Frontal cortex (tissue), 4 donors: ENCODE measurements at places on chromosomes 12 and 14.

GRCh38 chr12:26936559-26937442 lies 980 bp downstream of the INTS13 start:
- no peak for DNase-seq

DNA sequence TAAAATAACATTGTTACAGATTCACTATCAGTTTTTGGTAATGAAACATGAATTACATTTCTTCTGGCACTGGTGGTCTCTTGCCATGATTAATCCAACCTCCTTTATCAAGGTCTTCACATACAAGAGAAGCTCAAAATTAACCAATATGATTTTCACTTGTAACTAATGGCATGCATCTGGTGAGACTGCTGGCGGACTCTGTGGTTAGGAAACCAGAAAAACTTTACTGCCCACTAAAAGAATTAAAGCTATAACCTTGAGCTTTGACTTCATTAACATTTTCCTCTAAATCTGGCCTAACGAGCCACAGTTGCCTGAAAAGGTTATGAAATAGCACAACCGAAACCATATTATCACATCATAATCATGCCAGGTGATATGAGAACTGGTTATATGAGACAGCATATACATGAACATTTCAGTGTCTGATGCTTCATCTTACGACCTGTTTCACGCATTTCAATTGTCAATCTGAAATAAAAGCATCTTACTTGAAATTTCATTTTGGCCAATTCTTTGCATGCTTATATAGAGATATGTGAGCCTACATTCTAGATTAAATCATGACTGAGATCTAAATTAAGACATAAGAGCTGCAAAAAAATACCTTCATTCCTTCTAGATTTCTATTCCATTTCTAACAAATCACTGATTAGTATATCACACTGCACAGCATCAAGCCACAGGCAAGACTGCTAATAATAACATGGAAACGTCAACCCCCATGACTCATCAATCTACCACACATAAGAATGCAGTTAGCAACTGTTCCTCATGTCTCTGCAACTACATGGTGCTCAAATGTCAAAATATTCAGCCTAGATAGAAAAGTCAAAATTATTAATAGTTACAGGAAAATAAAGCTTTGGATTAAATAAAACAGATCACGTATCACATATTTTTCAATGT lies 89.3 kb downstream of the OSBPL8 start:
- DNase-seq = no peak

- DNase-seq = no peak
Measured at GRCh38 chr12:3592856-3593625, 102.0 kb downstream of the PRMT8 start.

GRCh38 chr14:49853572-49854375 lies 1.2 kb upstream of the NEMF start:
- peak; percentile 44 for DNase-seq

DNA sequence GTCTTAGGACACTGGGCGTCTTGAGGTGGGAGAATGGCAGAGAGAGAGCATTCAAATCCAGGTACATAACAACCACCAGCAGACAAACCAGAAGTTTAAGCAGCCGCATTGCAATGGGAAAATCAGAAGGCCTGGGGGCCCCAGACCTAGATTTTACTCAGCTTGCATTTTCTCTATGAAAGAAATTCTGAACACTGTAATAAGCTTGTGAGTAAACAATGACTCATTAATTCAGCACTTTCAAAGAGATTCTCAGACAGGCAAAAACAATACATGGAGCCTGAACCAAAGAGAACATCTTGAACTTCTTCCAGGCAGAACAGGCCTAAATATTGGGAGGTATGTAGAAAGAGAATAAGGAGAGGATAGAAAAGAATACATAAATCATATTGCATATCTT lies 69.8 kb upstream of the IFNG-AS1 start:
- DNase-seq = no peak

- DNase-seq = no peak
Measured at GRCh38 chr14:24182110-24182882, 6.3 kb downstream of the IPO4 start.

- DNase-seq = no peak
Measured at GRCh38 chr14:64265222-64265621, 28.9 kb downstream of the ESR2 start.

- DNase-seq = no peak
Measured at GRCh38 chr14:46488374-46488773, 163.2 kb downstream of the RPL10L start.

- no peak for DNase-seq
Measured at GRCh38 chr14:74492776-74493342, at the start of gene NPC2. Gene NPC2, minus strand, starts transcription at chr14:74493305. Its CDS starts 31 bp downstream, at chr14:74493274.

GRCh38 chr12:3044141-3044630 lies 33.0 kb upstream of the TSPAN9 start:
- no peak for DNase-seq

- DNase-seq = peak; percentile 2
Measured at GRCh38 chr12:80186727-80187217, 87.4 kb downstream of the OTOGL start.
